Activated CD4-positive, CD25-positive, alpha-beta regulatory T cell (primary cell): ENCODE measurements at places on chromosomes 3 and 15.

DNA sequence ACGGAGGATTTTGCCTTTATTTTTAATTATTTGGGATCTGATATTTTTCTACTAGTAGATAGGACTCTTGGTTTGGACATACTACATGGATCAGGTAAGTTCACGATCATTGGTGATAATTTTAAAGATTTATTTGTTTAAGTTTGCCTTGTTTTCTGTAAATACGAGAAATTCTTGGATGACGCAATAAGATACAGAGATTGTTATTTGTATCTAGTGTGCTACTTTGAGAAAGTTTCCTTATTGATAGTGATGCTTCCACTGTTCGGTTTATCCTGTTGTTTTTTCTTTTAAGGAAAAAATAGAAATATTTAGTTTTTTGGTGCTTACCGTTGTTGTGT, 577 bp downstream of the CHD2 start:
- no peak for DNase-seq

DNA sequence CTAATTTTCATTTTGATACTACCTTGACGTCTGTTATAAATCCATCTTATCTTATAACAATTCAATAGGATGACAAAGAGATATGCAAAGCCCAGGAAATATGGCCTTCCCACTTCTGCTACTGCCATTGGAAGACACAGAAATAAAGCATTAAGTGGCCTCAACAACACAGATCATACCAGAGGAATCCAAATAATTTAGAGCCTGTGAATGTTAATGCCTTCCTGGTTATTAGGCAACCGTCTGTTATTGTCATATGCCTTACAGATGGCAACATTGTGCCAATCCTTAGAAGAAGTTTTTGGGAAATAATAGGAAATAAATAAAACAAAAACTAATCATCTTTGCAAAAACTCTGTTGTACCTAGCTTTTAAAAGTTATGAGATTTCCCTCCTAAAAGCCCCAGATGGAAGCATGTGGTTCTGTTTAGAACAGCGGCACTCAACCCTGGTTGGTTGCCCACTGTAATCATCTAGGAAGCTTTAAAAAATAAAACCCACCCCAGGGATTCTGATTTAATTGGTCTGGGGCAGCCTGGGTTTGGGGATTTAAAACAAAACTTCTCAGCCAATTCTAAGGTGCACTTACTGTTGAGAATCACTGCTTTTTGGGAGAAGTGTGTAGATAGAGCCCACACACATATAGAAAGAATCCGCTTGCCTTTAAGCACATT, 704.8 kb upstream of the CFAP20DC start:
- DNase-seq, result no peak

GRCh38 chr3:12706504-12707253, 42.8 kb upstream of the RAF1 start:
- peak; percentile 9 for DNase-seq

- DNase-seq, result no peak
These were observed 52.4 kb upstream of the CACNA2D3 start for GRCh38 chr3:54069961-54070360.

DNA sequence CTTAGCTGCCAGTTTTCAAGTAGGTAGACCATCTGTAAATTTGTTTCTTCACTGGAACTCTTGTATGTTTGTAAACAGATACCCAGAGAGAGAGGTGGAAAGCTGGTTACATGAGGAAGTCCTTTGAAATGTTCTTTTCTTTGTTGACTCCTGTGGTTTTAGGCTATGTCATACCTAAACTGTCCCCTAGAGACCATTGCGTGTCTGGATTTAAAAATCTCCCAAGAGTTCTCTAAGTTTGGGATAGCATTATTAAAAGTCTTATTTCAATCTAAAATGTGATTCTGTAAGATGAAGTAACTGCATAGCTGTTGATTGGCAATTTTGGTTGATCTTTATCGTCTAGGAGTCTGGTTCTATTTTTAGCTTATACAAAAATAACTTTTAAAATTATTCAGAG, 127.2 kb downstream of the GHSR start:
- no peak for DNase-seq

- no peak for DNase-seq
These were observed 47.2 kb downstream of the WHAMM start for GRCh38 chr15:82856397-82857170.

- no peak for DNase-seq
These were observed 67.9 kb upstream of the GUCA1C start for GRCh38 chr3:109021556-109021955.

- no peak for DNase-seq
These were observed 3.3 kb downstream of the CISH start for GRCh38 chr3:50608278-50608677.

- DNase-seq, result no peak
These were observed 23.6 kb downstream of the CRTC3 start for GRCh38 chr15:90553248-90553745.

DNA sequence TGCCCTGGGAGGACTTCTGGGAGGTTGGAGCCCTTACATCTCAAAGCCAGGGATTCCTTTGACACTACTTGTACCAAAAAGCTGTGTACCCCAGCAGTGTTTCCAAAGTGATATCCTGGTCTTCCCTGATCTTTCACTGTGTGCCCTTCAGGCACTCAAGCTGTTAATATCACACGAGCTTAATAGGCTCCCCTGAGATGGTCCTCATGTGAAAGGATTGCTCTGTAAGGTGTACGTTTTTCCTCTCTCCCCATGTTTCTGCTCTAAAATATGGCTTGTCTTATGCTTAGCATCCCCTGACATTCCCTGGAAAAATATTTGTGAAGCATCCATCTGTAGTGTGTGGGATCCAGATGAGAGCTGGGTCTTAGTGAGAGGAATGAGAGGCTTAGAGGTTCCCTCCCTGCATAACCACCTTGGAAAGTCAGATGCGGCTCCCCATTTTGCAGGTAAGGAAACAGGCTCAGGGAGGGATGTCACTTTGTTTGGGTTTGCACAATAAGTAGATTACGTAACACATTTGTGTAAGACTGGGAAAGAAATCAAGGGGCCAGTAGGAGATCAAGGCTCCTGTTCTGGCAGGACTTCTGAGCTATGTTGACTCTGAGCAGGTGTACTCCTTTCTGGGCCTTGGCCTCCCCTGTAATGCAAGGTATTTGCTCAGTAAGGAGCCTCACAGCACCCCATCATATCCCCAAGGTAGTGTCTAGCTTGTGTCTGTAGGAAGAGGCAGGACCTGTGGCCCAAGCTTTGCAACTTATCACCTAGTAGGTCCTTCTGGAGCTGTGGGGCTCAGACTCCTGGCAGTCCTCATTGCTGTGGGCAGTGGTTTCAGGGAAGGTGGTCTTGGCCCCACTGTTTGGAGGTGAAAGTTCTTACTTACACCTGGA, 667 bp upstream of the ACOX2 start:
- DNase-seq, result no peak

- no peak for DNase-seq
These were observed 47.6 kb downstream of the SETMAR start for GRCh38 chr3:4350789-4351163.

- no peak for DNase-seq
These were observed 31.2 kb downstream of the SLC22A14 start for GRCh38 chr3:38313263-38313662.

GRCh38 chr3:157618075-157618760, 115.0 kb upstream of the VEPH1 start:
- no peak for DNase-seq

DNA sequence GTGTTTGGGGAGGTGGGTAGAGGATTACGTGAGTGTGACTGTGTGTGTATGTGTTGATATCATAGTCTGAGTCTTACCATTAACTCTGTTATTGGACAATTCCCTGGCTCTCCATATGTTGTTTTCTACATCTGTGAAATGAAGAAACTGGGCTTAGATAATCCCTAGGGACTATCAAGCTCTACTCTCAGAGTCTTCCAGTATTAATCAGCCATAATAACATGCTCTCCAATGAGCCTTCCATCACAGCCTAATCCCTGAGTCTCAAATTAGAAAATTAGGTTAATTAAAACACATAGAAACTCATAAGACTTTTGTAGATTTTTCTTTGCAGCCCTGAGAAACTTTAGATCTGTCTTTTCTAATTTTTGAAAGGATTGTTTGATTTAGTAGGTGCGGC, 404.2 kb upstream of the RARB start:
- no peak for DNase-seq

- DNase-seq, result no peak
These were observed 52.5 kb upstream of the CHRM5 start for GRCh38 chr15:33915571-33916407.
